D721Med (cell line): ENCODE measurements at places on chromosomes 1 and 21.

DNA sequence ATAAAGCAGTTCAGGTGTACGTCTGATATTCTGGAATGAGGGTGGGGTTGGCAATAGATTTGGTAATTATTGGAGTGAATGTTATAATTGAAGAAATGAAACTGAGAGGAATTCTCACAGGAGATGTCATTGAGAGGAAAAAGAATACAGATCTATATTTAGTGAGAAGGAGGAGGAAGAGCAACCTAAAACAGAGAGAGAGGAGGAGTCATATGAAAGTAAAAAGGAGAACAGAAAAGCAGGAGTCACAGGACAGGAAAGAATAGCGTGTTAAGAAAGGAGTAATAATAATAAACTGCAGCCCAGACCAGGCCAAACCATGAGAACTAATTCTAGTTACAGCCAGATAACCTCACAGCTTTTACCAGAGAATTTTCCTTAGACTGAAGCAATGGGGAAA is 62.7 kb upstream of the MROH9 start:
- DNase-seq, result no peak

GRCh38 chr1:243256590-243256989 is 749 bp downstream of the SDCCAG8 start:
- no peak for DNase-seq

DNA sequence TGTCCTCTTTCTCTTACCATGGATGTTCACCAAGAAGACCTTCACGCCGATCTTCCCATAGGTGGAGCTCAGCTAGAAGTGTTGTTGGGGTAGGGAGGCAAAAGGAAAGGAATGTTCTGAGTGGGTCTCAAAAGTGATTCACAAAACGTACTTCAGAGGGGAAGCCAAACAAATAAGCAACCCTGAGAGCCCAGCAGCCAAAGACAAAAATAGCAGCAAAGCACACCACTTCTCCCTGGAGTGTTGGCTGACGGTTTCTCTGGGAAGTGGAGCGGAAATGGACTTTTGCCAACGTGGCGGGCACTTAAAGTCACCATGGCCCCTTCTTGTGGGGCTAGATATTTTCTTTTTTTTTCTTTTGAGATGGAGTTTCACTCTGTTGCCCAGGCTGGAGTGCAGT is 23.1 kb downstream of the SLC26A9 start:
- no peak for DNase-seq

DNA sequence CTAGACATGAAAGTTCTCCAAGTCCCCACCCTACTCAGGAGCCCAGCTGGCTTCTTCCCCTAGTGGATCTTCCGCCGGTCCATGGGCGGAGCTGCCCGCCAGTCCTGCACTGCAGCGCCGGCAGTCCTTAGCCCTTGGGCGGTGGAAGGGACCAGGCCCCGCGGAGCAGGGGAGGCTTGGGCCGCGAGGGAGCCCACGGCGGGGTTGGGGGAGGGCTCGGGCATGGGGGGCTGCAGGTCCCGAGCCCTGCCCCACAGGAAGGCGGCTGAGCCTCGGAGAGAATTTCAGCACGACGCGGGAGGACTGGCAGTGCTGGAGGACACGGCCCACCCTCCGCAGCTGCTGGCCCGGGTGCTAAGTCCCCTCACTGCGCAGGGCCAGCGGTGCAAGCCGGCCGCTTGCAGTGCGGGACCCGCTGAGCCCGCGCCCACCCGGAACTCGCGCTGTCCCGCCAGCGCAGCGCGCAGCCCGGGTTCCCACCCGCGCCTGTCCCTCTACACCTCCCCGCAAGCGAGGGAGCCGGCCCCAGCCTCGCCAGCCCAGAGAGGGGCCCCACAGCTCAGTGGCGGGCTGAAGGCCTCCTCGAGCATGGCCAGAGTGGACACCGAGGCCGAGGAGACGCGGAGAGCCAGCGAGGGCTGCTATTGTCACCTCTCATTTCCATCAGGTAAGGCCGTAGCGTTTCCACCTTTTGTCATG is 1398.6 kb downstream of the MRPL39 start:
- DNase-seq, result no peak

DNA sequence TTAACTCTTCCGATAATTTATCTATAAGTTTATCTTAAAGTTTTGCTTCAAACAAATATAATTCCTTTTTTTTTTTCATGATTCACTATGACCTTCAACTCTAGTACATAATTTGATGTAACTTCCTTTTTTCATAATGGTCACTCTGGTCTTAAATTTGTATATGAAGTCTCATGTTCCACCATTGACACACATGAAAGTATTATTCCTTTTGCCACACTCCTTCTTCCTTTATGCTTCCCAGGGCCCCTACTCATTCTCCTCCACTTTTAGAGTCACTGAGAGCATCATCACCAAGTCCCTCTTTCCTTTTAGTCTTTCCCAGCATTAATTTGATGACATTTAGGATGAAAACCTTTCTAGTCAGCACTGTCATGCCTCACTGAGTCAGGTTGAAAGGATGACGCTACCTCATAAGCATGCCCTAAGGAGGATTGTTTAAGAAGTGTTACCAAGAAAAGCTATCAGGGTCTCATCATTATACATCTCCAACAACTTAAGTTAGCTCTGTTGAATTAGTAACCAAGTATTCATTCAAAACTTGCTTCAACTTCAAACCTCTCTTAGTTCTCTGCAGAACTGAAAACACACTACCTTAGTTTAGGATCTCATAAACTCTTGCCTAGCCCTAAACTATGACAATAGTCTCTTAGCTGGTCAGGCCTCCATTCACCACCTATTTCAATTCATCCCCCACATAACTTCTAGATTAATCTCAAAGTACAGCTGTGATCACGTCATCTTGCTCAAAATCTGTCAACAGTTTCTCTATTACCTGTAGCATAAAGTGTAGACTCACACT is 14.5 kb downstream of the AUNIP start:
- no peak for DNase-seq

- DNase-seq, result no peak
Measured at GRCh38 chr1:177307771-177308170, 137.0 kb downstream of the BRINP2 start.

DNA sequence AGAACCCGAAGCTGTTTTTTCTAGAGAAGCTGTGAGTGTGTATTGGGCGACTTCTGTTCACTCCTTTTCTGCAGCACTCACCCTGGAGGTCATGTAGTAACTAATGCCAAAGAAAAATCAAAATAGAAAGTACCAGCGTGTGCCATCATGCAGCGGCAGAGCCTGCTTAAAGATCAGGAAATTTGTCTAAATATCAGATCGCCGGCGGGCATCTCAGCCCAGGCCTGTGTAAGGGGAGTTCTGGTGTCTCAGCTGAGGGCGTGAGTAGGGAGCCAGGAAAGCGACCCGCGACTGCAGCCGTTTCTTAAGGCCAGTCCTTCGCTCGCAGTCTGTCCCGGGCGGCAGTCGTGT is 768 bp downstream of the EDARADD start:
- DNase-seq, result no peak

- no peak for DNase-seq
Measured at GRCh38 chr21:35102488-35103371, 53.6 kb upstream of the RUNX1 start.

GRCh38 chr1:6603238-6603914 is 707 bp upstream of the KLHL21 start:
- no peak for DNase-seq

- DNase-seq, result peak; percentile 60
Measured at GRCh38 chr1:231040800-231041718, 1.0 kb upstream of the FAM89A start.

DNA sequence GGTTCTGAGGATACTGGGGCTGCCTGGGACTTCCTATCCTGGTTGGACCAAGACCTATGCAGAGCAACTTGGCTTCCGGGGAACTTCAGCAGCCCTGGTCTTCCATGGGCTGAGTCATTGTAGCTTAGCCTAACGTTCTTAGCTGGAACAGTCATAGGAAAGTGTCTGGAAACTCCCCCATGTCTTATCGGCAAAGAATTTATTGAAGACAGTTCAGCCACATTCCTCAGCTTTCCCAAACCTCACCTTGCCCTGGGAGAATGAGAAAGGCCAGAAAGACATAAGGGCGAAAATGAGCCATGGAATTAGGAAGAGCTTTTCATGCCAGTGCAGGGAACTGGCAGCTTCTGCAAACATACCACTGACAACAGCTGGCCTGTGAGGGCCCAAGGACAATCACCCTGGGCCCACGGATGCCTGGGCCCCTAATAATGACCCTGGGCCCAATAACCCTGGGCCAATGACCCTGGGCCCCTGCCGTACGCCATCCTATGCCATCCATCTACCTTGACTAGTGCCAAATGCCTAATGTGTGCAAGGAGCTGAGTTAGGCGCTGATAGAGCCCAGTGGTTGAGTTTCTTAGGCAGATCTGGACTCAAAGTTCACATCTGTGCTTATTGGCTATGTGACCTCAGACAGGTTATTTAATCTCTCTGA is 114.4 kb upstream of the GADD45A start:
- no peak for DNase-seq

DNA sequence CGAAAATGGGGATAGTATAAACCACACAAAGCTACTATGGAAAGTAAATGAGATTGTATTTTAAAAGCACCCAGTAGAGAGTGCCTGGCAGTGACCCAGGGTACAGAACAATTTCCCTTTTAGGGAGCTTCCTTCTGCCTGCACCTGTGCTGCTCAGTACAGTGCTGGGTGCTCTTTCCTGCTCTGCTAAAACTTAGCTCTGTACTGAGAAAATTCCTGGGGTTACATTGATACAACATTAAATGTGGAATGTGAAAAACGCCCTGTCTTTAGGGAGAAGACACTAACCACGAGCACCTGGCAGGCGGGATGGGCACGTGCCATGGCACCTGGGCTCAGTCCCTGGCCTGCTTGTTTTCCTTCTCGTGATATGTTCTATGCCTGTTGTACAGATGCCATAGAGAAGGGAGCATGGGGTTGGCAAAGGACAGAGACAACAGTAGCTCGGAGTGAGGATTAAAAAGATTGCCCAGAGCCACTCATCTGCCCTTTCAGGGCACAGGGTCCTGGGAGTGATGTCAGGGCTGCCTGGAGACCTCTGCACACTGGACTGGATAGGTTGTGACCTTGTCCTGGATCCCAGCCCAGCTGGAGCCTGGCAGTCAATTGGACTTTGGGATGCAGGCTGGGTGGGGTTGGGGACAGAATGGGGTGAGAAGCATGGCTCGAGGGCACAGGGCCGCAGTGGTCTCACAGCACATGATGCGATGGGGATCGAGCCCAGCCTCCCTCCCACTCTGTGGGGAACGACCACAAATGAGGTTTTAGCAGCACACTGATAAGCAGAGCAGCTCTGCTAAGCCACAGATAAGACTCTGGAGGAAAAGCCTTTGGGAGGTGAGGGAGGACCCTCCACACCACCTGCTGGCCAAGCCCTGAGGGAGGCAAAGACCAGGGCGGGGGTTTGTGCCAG is 4.2 kb downstream of the SPATA46 start:
- DNase-seq, result no peak

- no peak for DNase-seq
Measured at GRCh38 chr1:214472364-214472763, 79.0 kb downstream of the PTPN14 start.

DNA sequence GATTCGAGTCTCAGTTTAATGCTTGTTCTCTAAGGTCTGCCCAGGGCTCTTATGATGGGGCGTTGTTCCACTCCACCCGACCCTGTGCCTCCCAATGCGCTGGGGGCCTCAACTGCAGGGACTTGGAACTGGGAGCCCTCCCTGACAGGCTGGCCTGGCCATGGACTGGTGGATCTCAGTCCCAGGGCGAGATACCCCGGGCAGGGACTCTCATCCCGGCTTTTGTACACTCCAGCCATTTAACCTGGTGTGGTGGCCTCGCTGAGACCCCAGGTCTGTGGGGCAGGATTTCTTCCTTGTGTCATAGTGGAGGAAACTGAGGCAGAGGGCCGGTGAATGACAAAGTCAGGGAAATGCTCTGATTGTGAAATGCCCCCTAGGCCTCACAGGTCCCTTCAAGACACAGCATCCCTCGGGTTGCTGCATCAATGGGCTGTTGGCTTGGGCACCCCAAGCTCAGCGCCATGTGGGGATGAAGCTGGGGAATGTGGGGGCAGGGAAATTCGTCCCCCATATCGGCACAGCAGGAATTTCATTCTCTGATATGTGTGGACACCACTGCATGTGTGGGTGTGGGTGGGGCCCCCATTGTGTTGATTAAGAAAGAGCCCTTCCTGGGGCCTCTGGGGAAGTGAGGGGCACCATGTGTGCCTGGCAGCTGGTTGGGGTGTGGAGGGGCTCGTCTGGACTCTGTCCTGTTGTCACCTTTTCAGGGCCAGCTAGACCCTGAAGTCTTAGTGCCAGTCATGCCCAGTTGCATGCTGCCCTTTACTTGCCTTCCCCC is 19.9 kb upstream of the ZNF678 start:
- no peak for DNase-seq

DNA sequence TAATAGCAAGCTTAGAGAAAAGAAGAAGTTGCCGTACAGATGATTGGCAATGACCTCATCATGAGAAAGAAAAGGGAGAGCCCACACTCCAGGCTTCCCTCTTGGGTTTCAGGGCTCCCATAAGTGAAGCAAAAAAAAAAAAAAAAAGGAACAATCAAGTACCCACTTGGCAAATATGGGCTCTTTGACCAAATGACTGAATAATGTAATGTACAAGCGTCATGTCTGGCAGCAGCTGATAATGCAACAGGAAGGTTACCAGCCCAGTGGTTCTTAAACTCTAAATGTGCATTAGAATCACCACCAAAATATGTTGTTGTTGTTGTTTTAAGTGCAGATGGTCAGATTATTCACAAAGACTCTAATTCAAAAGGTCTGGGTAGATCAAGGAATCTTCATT is 13.5 kb downstream of the TNFSF4 start:
- no peak for DNase-seq

DNA sequence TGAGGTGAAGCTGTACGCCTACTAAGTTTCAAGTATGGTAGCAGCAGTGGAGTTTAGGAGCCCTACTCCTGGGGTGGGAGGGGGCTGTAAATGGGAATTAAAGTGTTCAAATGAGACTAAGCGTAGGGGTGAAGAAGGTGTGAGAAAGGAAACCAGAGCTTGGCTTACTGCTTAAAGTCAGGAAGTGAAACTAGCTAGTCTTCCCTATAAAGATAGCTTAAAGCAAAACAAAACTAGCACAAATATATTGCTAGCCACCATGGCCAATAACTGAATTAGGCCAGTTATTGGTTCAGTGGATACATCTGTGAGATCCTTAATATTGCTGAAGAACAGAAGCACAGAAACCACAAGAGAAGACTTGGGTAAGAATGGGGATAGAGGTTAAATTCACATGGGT is 492.2 kb upstream of the PKN2 start:
- no peak for DNase-seq

DNA sequence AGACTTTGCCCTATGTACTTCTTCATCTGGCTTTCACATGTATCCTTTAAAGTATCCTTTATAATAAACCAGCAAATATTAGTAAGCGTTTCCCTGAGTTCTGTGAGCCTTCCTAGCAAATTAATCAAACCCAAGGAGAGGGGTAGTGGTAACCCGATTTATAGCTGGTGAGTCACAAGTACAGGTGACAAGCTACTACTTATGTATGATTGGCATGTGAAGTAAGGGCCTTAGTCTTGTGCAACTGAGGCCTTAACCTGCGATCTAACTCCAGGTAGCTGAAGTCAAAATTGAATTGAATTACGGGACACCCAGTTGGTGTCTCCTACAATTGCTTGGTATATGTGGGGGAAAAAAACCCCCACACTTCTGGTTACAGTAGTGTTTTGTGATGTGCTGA is 26.0 kb downstream of the SLC16A1 start:
- DNase-seq, result no peak

GRCh38 chr1:242523719-242524570 is 552 bp downstream of the PLD5 start:
- DNase-seq, result peak; percentile 53
